ENCODE measurements at places on chromosomes 6 and 20.

DNA sequence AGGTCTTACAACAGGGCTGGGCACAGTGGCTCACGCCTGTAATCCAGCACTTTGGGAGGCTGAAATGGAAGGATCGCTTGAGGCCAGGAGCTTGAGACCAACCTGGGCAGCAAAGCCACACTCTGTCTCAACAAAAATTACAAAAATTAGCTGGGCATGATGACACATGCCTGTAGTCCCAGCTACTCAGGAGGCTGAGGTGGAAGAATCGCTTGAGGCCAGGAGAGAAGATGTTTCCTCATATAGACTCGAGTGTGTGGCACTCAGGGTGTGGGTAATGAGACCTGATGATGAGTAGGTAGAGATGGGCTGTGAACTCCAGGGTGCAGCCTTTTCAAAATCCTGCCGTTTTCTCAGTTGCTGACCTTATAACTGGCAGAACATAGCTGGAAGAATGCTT lies 125.3 kb upstream of the FOXO3 start:
- DNase-seq: no peak

- DNase-seq: no peak
These were observed 112.9 kb downstream of the PXDC1 start for GRCh38 chr6:3638662-3639061.

GRCh38 chr6:149059557-149059956 lies 258.0 kb upstream of the TAB2 start:
- DNase-seq: no peak

GRCh38 chr6:11921751-11922150 lies 90.4 kb upstream of the HIVEP1 start:
- DNase-seq: no peak

DNA sequence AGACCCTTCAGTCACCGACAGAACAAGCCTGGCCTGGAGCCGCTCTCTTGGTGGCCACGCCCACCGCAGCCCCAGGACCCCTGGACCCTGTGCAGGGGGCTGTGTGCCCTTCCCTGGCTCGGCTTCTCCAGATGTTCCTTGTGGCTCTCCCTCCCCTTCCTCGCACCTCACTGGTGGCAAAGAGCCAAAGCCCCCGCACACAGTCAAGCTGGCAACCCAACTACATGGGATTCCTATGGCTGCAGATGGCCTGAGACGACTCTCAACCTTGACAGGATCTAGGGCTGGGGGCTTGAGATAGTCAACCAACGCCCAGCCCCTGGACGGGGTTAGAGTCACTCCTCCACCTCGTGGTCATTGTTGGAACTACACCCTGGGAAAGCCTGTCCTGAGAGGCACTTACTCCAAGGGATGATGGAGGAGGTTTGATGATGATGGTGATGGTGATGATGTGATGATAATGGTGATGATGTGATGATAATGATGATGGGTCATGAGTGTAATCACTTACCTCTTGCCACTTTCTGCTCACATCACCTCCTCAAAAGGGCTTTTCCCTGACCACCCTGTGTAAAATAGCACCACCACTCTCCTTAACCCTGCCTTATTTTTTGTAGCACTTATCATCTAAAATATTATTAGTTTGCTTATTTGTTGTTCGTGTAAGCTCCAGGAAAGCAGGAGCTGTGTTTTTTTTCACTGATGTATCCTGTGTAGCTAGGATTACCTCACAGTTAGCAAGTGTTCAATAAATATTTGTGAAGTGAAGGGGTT lies 278.4 kb downstream of the LRFN2 start:
- DNase-seq: no peak

GRCh38 chr6:45507186-45507585 lies 129.5 kb upstream of the SUPT3H start:
- DNase-seq: no peak

- DNase-seq: no peak
These were observed 58.3 kb downstream of the TENT5A start for GRCh38 chr6:81694207-81694606.

DNA sequence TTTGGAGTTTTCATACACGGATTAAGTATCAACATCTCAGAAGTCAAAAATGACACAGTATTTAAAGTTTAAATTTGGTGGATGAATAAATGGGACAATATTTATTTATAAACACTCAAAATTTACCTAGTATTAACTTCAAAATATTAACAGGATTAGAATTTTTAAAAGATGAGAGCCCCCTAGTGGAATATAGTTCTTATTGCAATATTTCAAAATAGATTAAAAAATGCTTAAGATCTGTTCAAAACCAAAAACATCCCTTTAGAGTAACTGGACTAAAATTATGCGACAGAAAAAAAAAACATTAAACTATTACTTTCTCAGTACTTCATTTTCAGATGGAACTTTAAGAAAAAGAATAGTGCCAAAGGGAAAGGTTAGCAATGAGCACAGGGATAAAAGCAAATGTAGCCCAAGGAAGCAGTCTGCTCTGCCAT lies 56.6 kb downstream of the SNX14 start:
- DNase-seq: no peak

- no peak for DNase-seq
These were observed 364.7 kb upstream of the DEFB115 start for GRCh38 chr20:30892541-30893345.
